ENCODE measurements at places on chromosomes 11 and 22.

DNA sequence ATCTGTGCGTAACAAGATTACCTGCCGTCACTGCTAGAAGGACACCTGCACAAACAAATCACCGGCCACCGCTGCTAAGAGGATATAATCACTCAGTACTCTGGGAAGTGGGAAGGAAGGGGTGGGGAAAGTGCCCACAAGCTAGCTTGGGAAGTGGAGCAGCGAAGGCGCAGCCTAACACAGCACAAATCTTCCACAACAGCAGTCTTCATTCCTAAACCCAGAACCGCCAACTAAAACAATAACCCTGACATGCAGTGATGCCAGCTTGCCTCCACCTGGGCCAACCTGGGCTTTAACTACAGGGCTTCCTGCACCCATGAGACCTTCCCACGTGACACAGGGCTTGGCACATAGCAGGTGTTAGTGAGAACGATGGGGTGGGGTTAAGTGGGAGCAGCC, 5.1 kb downstream of the DGCR2 start:
- no peak for DNase-seq

DNA sequence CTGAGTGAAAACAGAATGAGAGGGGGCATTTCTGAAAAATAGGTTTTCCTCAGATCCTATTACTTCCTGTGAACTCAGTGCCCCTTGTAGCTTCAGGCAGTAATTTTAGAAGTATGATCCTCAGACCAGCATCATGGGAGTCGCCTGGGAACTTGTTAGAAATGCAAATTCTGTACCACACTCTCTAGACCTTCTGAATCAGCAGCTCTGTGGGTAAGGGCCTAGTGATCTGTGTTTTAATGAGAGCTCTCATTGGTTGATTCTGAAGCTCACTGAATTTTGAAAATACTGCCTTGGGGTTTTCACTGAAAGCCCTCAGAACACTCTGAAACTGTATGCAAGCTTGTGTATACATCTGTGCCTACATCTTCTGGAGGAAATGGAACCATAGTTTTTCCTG, 647.2 kb upstream of the ANO5 start:
- DNase-seq, result no peak

DNA sequence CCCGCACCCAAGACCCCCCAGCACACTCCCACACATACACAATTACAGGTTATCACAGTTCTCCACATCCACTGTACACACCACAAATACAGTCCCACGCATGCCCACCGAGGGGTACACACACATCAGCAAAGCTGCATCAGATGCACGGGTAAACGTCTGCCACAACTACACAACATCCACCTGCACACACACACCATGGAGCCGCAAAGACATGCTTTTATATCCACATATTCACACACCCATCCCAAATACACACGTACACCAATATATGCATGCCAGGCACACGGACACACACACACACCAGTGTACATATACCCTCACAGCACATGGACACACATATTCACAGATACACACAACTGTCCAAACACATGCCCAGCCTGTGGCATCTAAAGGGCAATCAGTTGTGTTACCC, 5.4 kb upstream of the KCNJ4 start:
- DNase-seq, result no peak

GRCh38 chr11:34634694-34635062, 13.8 kb downstream of the EHF start:
- no peak for DNase-seq

- DNase-seq, result no peak
Observed at GRCh38 chr22:41410311-41410751, 28.6 kb downstream of the TEF start.

- DNase-seq, result no peak
Observed at GRCh38 chr11:78562398-78562797, 12.3 kb downstream of the NARS2 start.

DNA sequence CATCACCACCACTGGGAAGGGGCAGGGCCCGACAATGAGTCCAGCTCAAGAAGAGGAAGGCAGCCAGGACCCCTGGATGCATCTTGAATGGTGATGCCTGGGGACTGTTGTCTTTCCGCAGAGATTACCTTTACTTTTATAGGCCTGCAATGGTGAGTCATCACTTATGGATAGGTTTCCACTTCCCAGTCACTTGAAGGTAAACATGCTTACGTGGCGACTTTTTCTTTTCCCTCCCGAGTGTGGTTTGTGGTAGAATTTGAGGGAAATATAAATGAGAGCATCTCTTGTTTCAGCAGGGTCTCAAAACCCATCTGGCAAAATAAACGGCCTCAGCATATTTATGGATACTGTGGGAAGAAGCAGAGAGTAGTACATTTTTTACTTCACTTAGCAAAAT, at the start of gene MMP13:
TSS of gene MMP13 (minus strand) at position 109 of the 400 bp plus-strand sequence. CDS start at position 82, 27 bp downstream.
- DNase-seq, result no peak

DNA sequence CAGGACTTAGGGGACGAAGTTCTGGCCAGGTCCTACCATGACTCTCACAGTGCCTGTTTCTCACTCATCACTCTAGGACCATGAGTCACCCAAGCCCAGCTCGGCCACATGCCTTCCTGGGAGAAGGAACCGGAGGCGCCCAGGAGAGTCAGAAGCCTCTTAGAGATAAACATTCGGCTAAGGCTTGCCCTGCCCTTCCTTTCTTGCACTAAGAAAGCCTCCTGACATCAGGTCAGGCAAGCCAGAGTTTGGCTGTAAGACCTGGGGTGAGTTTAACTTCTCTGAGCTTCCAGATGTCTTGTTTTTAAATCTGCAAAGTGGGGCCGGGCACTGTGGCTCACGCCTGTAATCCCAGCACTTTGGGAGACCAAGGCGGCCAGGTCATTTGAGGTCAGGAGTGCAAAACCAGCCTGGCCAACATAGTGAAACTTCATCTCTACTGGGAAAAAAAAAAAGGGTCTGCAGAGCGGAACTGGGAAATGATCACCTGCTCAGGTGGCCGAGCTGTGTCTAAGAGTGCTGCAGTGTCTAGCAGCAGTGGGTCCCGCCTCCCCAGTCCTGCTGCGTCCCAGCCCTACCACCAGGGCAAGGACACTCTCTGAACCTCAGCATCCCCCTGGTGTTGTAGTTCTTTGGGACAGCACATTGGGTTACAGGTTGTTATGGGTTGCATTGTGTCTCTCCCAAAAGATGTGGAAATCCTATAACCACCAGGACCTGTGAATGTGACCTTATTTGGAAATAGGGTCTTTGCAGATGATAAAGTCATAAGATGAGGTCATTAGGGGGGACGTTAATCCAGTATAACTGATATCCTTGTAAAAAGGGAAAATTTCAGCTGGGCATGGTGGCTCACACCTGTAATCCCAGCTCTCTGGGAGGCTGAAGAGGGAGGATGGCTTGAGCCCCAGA, 1.8 kb upstream of the CARS1 start:
- DNase-seq, result no peak

- no peak for DNase-seq
Observed at GRCh38 chr11:68460741-68461574, at the start of gene PPP6R3. Gene PPP6R3, plus strand, starts transcription at chr11:68460752. Its CDS starts 76,913 bp downstream, at chr11:68537665.

- no peak for DNase-seq
Observed at GRCh38 chr22:50504369-50505211, 2.9 kb downstream of the LMF2 start.

DNA sequence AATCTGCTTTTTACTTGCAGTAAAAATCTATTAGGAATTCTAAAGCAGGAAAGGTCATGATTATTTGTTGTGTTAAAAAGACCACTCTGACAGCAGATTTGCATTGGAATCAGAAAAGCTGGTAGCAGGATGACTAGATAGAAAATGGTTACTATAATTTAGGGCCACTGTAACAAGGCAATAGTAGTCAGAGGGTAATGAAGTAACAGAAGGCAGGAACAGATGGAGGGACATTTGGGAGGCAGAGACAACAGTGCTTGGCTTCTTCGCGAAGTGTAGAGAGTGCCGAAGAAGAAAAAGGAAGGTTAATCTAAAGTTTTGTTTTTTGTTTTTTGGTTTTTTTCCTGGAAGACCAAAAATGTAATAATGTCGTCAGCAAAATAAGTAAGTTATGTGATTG, 129.8 kb upstream of the SLC5A12 start:
- no peak for DNase-seq

GRCh38 chr22:35605851-35606481, 11.2 kb downstream of the MB start:
- DNase-seq, result no peak

GRCh38 chr11:82989628-82990404, 81.9 kb downstream of the RAB30 start:
- DNase-seq, result no peak

DNA sequence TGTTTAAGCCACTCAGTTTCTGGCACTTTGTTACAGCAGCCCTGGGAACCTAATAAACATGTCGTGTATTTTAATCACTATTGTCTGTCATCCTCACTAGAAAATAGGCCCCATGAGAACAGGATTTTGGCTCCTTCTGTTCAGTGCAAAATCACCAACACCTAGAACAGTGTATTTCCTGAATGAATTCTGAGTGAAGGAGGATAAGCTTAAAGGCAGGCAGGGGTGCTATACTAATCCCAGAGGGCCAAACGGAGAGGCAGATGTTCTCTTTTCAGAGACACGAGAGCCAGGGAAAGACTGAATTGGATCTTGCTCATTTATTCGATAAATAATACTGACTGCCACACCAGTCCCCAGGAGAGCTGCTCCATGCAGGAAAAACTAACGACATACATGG, 10.4 kb downstream of the SMCO4 start:
- no peak for DNase-seq

- no peak for DNase-seq
Observed at GRCh38 chr11:36702330-36703054, 104.5 kb upstream of the RAG2 start.

GRCh38 chr11:28144808-28145207, 36.6 kb downstream of the METTL15 start:
- DNase-seq, result no peak

All from activated naive CD4-positive, alpha-beta T cell (primary cell).